Sigmoid colon (tissue), 7 donors: ENCODE measurements at places on chromosomes 7 and 10.

DNA sequence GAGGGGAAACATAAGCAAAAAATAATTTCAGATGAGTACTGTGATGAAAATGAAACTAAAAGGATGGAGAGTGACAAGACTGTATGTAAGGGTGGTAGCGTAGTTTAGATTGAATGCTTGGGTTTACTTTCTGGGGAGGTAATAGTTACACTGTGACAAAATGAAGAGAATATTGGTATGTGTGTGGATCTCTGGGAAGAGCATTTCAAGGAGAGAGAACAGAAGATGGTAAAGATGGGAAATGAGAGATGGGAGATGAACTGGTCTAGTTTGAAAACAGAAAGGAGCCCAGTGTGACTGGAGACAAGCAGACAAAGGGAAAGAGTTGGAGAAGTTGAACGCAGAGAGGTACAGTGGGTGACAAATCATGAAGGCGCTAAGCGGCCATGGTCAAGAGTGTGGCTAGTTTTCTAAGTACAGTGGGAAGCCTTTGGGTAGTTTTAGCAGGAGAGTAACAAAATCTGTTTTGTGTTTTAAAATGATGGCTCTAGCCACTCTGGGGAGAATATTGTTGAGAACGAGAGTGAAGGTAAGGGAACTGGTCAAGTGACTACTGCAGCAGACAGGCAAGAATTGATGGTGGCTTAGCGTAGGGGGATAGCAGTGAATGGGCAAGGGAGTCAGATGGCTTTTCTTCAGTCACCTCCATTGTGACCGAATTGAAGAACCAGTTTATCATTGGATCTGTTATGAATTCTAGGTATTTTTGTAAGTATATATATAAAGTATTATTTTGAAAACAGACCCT lies 22.6 kb downstream of the PALS2 start:
- H3K27ac ChIP-seq, result no peak overlapping the region
- no peak overlapping the region for H3K4me3 ChIP-seq
- H3K4me1 ChIP-seq, result no peaks in the 10 kb centered on the region
- DNase-seq, result no peak

DNA sequence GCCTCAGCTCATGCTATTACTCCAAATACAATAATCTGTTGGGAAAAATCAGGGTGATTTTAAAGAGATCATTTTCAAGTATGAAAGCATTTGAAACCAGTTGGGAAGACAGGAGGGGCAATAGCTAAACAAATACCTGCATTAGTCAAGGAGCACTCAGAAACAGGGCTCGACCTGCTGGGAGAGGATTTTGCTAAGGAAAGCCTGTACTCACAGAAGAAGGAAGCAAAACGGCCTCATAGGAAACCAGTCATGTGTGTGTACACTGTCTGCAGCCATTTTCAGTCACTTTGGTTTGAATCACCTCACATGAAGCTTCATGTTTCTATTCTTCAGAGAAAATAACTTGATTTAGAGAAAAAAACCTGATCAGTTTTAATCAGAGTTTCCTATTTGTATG lies 38.6 kb downstream of the FZD1 start:
- no peaks in the 10 kb centered on the region for H3K36me3 ChIP-seq
- H3K27ac ChIP-seq, result no peak overlapping the region
- no peak for DNase-seq
- no peaks in the 10 kb centered on the region for H3K27me3 ChIP-seq
- H3K4me1 ChIP-seq, result no peaks in the 10 kb centered on the region
- H3K4me3 ChIP-seq, result no peak overlapping the region

GRCh38 chr10:4916086-4916716 lies 47.0 kb upstream of the AKR1C1 start:
- no peak overlapping the region for H3K4me3 ChIP-seq
- no peak for DNase-seq
- peaks cover 5% of the 10 kb centered on the region for H3K36me3 ChIP-seq

DNA sequence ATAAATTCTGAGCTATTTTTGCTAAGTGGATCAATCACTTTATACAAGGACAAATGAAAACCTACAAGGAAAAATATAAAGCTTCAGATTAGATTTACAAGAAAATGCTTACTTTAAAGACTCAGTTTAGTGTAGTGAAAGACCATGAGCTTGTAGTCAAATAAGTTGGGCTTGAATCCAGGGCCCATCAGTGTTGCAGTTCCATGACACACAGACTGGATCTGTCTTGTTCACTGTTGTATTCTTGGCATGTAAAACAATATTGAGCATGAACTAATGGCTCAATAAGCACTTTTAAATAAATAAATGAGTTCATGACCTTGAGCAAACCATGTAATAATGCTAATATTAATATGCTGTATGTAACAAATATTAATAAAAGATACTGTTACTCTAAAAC lies 164.6 kb upstream of the KCND2 start:
- H3K4me3 ChIP-seq, result no peak overlapping the region
- no peaks in the 10 kb centered on the region for H3K27me3 ChIP-seq
- H3K27ac ChIP-seq, result no peak overlapping the region
- no peaks in the 10 kb centered on the region for H3K36me3 ChIP-seq

DNA sequence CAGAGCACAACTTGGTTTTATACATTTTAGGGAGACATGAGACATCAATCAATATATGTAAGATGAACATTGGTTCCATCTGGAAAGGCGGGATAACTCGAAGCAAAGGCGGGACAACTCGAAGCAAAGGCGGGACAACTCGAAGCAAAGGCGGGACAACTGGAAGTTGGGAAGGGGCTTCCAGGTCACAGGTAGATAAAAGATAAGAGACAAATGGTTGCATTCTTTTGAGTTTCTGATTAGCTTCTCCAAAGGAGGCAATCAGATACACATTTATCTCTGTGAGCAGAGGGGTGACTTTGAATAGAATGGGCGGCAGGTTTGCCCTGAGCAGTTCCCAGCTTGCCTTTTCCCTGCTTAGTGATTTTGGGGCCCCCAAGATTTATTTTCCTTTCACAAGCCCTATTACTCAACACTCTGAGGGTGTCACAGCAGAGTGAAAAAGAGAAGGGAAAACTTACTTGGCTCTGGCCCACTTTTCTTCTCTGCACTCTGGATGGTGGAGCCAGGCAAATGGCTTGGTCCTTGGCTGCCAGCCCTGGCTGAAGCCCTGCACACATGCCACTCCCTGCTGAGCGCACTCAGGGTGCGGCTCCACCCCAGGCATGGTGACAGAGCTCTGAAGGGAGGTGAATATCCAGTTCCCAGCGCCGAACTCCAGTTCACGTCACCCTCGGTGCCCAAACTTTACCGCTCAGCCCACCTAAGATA lies 46.7 kb downstream of the PARD3 start:
- no peak overlapping the region for H3K4me3 ChIP-seq
- H3K27me3 ChIP-seq, result no peaks in the 10 kb centered on the region
- peaks cover 78% of the 10 kb centered on the region for H3K4me1 ChIP-seq
- no peaks in the 10 kb centered on the region for H3K36me3 ChIP-seq
- peak; percentile 91 for DNase-seq
- H3K27ac ChIP-seq, result peak overlapping the region; percentile 55

GRCh38 chr10:78377356-78377755 lies 343.7 kb downstream of the RPS24 start:
- H3K36me3 ChIP-seq, result no peaks in the 10 kb centered on the region
- no peaks in the 10 kb centered on the region for H3K27me3 ChIP-seq
- H3K4me1 ChIP-seq, result no peaks in the 10 kb centered on the region

GRCh38 chr7:148609045-148609725 lies 18.6 kb downstream of the C7orf33 start:
- peaks cover 21% of the 10 kb centered on the region for H3K4me1 ChIP-seq
- H3K4me3 ChIP-seq, result no peak overlapping the region
- H3K27me3 ChIP-seq, result no peaks in the 10 kb centered on the region
- no peak overlapping the region for H3K27ac ChIP-seq
- no peak for DNase-seq
- H3K36me3 ChIP-seq, result no peaks in the 10 kb centered on the region

DNA sequence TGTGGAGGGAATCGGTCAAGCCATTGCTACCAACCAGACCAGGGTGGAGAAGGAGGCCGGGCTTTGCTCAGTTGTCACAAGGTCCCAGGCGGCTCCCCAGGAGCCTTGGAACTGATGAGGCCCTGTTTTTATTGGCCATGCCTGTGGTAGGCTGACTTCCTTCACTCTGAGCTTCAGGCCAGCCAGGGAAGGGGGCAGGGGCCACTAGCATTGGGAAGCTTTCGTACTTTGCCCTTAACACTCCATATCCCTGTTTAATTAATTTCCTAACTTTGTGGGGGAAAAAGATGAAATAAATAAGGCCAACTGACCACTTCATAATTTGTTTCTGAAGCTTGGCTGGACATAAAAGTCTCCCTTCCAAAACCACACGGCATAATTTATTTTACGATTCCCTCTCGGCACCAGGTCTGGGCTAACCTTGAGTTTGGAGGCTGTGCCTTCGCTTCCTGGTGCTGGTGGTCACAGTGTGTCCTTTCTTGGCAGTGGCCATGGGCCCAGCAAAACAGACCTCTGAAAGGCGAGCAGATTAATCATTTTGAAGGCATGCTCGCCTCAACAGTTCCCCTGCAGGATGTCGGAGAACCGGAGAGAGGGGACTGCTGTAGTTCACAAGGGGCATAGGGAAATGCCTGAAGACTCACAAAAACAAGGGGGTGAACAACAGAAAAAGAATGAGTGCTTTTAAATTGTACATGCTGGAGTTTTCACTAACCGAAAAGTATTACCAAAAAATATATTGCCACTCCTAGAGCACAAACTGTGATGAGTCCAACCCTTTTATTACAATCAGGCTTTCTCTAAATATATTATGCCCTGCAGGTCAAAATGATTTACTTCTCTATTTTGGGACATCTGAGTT lies 966.0 kb downstream of the LRMDA start:
- peak overlapping the region; percentile 75 for H3K27ac ChIP-seq
- H3K4me1 ChIP-seq, result peaks cover 61% of the 10 kb centered on the region
- H3K4me3 ChIP-seq, result no peak overlapping the region
- peak; percentile 94 for DNase-seq
- H3K27me3 ChIP-seq, result no peaks in the 10 kb centered on the region

DNA sequence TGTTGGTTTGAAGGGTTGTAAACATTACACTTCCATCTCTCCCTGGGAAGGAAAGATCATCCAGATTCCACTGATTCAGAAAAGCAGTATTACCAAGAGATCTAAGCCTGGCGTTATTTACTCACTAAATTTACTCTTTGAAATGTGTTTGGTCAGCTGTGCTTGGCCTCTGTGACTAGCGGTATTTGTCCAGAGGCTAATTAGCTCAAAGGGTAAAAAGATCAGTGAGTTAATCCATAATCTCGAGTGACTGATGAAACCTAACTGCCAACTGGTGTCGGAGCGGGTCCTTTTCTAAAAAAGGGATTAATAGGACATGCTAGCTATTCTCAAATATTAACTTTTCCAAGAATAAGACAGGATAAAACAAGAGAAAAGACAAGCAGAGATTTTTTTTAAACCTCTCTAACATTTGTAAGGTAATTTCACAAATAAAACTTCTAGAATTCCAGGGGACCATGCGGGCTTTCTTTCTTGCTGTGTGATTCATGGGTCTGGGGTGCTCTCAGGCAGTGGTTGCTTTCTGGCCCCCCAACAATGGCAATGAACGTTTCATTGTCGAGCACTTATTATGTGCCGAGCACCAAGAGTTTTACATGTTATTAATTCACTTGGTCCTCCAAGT lies 247.3 kb upstream of the AOAH start:
- no peak for DNase-seq
- no peaks in the 10 kb centered on the region for H3K36me3 ChIP-seq

DNA sequence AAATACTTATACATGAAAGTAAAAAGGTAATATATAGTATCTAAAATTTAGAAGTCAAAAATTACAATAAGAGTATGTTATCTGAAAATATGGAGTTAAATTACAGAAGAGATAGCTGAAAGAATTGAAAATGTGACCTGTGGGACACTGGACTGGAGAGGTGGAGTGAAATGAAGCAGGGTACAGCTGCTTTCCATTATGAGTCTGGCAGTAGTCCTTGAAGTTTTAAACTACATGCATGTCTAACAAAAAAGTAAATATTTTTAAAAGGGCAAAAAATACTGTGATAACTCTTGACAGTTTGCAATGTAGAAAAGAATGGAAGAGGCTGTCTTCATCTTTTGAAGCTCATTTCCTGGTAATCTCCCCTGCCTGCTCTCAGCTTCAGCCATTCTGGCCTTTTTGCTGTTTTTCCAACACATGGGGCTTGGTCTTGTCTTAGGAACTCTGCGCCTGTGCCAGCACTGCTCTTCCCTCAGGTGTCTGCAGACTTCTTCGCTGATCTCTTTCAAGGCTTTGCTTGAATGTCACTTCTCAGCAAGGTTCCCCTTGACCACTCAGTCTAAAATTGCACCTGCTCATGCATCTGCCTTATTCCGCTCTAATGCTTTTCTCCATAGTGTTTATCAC lies 36.9 kb downstream of the PTPRZ1 start:
- H3K36me3 ChIP-seq, result no peaks in the 10 kb centered on the region
- no peak overlapping the region for H3K4me3 ChIP-seq
- no peaks in the 10 kb centered on the region for H3K4me1 ChIP-seq
- no peaks in the 10 kb centered on the region for H3K27me3 ChIP-seq
- H3K27ac ChIP-seq, result no peak overlapping the region
- no peak for DNase-seq

DNA sequence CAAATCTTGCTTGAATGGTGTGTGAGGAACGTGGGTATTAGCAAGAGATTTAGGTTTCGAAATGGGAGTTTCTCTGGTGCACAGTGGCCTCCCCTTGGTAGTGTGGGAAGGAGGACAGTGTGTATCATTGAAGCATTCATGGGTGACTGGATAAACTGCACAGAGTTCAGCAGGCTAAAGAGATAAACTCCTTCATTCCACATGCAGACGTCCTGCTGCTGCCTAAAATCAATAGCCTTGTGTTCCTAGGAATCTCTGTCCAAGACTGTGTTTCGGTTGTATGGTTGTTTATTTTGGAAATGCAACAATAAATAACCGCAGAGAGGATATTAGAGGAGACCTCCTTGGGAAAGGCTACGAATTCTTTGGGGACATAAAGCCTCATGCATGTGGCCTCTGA lies 100.9 kb upstream of the FAM171A1 start:
- no peak overlapping the region for H3K27ac ChIP-seq
- H3K4me3 ChIP-seq, result no peak overlapping the region
- no peaks in the 10 kb centered on the region for H3K27me3 ChIP-seq
- H3K36me3 ChIP-seq, result no peaks in the 10 kb centered on the region
- DNase-seq, result no peak

GRCh38 chr7:133484086-133484485 lies 231.2 kb downstream of the EXOC4 start:
- no peak overlapping the region for H3K27ac ChIP-seq
- no peak overlapping the region for H3K4me3 ChIP-seq
- DNase-seq, result no peak
- H3K4me1 ChIP-seq, result no peaks in the 10 kb centered on the region

DNA sequence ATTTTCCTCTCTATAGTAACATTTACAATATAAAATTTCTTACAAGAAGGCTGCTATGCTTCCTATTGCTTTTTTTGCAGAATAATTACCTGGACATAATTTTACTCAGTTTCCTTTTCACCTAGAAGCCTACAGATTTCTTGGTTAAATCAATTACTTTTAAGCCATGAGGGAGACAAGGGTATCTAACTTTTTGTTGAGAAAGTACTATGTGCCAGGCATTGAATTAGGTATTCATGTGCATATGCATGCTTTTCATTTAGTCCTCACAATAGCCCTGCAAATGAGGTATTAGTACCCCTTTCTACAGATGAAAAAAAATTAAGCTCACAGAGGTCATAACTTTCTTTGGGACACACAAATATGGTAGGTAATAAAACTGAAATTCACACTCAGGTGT lies 16.4 kb downstream of the PCGF6 start:
- H3K27ac ChIP-seq, result no peak overlapping the region
- H3K4me1 ChIP-seq, result no peaks in the 10 kb centered on the region
- DNase-seq, result no peak
- H3K4me3 ChIP-seq, result no peak overlapping the region
